AG04449 (cell line): ENCODE measurements at places on chromosomes 2 and 18.

- no peak for DNase-seq
These were observed 253.7 kb downstream of the HNMT start for GRCh38 chr2:138217975-138218374.

DNA sequence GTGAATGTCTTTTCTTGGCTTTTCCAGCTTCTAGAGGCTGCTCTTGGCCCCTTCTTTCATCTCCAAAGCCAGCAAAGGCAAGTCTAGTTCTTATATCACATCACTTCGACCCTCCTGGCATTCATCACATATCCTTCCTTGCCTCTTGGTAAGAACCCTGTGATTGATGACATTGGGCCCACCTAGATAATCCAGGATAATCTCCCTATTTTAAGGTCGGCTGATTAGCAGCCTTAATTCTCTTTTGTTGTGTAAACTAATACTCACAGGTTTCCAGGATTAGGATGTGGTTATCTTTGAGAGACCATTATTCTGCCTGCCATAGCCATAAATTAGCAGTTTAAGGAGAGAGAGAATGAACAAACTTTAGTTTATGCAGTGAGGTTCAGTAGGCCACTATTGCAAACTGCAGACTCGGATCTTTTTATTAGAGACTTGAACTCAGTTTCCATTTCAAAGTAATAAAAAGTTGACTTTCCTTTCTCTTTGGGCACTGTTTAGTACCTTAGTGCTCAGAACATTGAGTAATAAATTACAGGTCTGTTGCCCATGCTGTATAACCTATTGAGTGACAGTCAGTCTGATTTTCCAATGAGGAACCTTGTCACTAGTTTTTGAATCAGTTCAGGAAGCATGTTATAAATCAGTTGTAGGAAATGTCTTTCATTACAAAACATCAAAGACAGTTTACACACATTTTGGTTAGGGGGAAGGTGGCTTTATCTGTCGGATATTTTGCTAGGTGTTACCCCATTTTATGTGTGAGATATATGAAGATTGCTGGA lies 4.5 kb downstream of the NDUFV2 start:
- DNase-seq = no peak

GRCh38 chr18:63098018-63098981 lies 221.3 kb downstream of the BCL2 start:
- DNase-seq = no peak

DNA sequence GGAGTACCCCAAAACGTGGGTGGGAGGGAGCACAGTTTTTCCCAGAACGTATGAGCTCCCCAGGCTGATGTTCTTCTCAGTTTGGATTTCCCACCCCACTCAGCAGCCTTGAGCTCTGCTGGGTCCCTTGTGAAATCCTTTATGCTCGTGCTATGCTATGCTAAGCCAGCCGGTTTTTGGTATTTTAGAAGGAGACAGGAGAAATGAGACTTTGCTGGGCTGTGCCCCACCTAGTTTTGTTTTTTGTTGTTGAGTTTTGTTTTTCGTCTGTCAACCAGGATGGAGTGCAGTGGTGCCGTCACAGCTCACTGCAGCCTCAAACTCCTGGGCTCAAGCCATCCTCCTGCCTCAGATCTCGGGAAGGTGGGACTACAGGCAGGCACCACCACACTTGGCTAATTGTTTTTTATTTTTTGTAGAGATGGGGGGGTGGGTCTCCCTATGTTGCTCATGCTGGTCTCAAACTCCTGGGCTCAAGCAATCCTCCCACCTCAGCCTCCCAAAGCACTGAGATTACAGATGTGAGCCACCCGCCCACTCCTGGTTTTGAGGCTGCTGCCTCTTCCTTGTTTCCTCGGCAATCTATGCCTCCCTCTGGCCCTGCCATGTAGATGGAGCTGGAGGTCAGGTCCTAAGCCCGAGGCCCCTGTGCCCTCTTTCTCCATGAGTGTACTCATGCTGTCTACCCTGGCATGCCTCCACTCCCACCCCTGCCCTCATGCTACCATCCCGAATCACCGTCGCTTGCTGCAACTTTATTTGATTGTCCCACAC lies 17.5 kb upstream of the MGAT4A start:
- no peak for DNase-seq

- no peak for DNase-seq
These were observed 363.1 kb downstream of the DSC3 start for GRCh38 chr18:30679285-30679930.

GRCh38 chr18:38241216-38241615 lies 675.6 kb upstream of the CELF4 start:
- DNase-seq = no peak

DNA sequence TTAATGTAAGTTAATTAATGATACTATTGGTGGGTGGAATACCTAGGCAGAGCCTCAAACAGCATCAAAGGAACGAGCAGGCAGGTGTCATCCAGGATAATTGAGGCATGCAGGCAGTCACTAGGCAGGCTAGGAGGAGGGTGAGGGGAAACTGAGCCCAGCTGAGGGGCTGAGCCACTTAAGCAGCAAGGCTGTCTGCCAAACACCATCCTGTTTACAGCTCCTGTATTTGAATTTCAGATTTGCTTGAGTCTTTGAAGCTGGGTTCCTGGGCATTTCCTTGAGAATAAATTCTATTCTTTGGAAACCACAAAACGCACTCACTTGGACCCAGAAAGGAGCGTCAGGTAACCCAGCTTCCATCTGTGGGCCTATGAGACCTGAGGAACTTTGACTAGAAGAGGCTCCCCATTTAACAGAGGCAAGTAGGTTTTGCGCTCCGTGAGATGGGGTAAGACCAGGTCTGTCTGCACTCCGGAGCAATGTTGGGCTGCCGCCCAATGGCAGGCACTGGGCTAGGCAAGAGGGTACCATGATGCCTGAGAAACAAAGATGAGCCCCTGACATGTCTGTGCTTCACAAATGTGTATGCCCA lies 2.0 kb downstream of the EDAR start:
- DNase-seq = no peak

GRCh38 chr2:147222506-147222905 lies 622.3 kb upstream of the ACVR2A start:
- no peak for DNase-seq

DNA sequence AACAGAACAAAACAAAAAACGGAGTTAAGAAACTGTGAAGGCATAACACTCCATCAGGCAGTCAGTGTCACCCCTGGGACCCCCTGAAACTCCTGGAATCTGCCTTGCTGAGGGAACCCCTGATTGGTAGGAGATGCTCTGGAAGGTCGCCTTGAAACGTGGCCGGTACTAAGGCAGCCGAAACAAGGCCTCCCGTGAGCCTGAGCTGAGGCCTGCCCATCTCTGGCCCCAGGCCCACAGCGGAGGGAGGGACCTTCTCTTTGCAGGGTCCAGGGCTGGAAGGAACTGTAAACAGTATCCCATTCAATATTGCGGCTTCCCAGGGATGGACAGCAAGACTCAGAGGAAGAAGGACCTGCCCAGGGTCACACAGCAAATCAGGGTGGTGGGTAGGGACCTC lies 155.7 kb downstream of the INHBB start:
- DNase-seq = no peak

DNA sequence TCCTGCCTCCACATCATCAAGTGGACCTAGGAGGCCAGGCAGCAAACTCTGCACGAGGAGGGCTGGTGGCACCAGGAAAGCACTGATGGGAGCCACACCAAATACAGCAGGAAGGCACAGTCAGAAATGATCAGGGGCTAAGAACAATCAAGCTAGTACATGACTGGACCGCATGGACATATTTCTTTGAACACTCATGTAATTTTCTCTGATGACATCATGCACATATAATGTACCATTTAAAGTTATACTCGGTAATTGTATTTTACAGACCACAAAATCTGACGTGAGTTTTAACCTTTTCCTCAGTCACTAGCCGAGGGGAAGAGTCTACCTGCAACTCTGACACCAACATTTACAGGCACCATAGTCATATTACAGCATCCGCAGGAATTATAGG lies 76.7 kb downstream of the XDH start:
- DNase-seq = no peak

GRCh38 chr18:57895182-57895581 lies 92.1 kb upstream of the ATP8B1 start:
- DNase-seq = no peak

DNA sequence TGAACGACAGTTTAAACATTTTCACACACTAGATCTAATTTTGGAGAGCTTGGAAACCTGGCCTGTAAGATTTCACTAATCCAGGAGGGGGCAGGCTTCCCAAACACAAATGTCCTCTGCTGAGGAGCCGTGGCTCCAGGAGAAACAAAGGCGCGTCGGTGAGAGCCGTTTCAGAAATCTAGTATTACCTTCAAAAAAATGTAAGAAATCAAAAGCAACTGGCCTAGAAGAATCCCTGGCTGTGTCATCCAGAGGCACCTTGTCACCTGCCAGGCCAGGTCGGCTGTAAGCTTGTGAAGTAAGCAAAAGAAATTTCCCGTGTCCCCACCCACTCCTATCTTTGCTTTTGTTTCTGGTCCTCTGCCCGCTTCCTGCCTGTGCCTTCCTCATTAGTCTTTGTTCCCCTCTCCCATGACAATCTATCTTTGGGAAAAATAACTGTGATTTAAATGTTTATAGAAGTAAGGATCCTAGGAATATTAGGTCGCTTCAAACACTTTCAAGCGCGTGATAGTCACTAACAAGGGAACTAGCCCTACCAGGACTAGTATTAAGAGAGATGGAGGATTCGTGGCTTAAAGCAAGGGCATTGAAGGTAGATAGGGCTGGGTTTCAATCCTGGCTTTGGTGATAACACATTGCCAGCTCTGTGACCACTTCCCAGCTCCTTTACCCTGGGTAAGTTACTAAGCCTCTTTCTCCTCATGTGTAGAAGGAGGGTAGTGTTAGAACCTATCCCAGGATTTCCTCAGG lies 99.5 kb upstream of the STK39 start:
- no peak for DNase-seq

DNA sequence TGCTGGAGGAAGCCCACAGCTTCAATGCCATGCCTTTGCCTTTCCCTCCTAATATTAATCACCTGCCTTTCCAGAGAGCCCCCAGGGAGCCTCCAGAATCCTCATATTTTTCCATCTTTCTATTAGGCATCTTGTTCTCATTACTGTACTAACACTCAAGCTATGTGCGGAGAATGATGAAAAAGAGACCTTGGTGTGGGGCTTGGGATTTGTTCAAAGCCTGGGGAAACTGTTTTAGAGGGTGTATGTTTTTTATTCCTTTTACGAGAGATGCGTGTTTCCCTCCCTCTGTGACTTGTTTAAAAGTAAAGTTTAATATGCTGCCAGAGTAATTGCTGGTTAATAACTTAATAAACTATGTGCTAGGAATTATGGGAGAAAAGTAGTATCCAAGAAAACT lies 102.4 kb upstream of the ZFP36L2 start:
- DNase-seq = no peak

DNA sequence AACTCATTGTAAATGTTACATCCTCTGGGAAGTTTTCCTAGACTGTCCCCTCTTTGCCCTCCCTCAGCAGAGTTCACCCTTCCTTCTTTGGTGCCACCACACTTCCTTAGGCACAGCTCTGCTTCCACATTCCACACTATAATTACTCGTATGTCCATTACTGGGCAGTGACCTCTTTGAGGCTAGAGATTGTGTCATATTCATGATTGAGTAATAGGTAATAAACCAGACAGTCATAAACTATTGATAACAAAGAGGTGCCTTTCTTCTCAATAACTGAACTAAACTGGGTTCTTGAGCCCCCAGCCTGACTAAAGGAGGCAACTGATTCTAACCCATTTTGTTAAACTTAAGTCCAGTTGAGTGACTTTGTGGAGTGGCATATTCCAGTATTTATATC lies 28.3 kb downstream of the MYO3B start:
- no peak for DNase-seq

GRCh38 chr2:166862468-166863132 lies 25.7 kb upstream of the XIRP2 start:
- no peak for DNase-seq

GRCh38 chr2:221517146-221517695 lies 54.9 kb downstream of the EPHA4 start:
- DNase-seq = no peak
